ENCODE measurements at places on chromosomes 2 and 18.

DNA sequence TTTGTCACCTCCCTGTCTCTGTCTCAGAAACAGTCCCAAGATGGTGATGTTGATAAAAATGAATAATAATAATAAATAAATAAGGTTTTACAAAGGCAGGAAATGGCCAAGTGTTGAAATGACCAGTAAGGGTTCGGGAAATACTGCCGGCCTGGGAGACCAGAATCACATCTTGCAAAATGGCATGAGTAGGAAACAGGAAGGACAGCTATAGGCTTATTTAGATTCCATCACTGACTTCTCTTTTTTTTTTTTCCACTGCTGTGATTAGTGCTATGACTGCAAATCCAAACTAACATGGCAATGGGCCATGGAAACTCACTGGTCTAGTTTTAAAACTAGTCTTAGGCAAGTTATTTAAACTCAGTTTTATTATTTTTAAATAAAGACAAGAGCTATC, 60.6 kb downstream of the SCN1A start:
- DNase-seq = no peak

DNA sequence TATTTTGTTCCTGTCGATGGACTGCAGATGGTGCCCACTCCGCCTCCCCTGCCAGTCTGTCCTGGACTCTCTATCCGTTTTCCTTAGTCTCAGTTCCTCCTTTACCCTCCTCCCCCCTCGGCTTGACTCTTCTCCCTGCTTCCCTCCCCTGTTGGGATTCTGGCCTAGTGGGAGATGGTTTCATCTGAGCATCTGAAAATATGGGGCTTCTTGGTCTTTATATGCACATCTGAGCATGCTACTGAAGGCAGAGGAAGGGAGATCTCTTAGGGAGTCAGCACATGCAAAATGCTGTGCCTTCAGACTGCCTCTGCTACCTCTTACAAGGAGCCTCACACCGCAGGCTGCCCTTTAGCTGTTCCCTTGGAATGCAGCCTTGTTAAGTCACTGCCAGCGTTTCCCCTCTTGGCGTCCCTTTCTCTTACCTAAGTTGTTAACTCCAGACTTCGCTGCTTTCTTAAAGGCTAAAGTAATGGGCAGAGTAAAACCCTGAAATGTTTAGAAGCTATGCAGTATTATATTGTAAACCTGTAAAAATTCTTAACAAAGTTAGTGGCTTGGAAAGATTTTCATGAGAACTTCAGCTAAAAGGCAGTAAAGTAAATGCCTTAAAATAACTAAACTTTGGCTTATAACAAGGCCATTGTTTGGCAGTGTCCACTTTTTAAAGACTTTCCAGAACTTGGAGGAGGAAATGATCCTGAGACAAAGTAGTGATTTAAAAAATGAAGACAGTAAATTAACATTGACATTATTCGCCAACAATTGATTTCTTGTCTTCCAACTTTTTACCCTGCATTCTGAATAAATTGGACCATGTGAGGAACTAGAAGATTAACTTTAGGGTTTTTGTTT, 49.8 kb downstream of the LDLRAD4 start:
- DNase-seq = peak; percentile 64

DNA sequence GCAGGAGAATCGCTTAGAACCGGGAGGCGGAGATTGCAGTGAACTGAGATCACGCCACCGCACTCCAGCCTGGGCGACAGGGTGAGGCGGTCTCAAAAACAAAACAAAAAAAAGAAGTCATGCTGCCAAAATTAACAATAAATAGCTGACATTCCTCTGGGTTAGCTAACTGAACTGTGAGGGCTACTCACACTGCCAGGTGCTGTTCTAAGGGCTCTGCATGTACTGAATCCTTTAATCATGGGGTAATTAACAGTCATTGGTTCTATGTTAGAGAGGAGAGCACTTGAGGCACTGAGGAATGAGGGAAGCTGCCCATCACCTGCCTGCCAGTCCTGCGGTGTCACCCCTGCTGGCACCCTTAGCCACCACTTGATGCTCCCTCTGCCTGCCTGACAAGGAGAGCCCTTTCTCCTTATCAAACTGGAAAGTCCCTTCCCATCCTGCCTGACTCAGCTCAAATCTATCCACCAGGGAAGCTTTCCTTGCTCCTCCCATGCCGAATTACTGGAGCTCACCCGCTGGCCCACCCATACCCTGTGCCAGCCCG, 73.0 kb upstream of the RIOK3 start:
- DNase-seq = no peak

GRCh38 chr2:172423160-172423559, 4.2 kb upstream of the ITGA6 start:
- no peak for DNase-seq

DNA sequence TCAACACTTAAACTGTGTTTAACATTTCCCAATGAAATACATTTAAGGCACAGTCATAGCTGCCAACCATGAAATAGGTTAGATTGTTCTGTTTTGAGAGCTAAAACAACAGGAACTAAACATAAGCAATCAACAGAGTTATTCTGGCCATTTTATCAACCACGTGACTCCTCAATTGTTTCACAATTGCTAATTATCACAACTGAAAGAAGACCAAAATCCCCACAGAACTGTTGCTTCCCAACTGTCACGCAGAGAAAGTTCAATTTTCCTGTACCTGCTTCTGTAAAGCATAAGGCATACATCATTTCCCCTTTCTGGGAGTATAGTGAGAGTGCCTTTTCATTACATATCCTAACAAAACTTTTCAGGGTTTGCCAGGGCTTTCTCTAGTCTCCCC, 248.6 kb downstream of the EPHA4 start:
- DNase-seq = no peak

- no peak for DNase-seq
Measured at GRCh38 chr2:182625814-182626213, 90.2 kb upstream of the DNAJC10 start.

DNA sequence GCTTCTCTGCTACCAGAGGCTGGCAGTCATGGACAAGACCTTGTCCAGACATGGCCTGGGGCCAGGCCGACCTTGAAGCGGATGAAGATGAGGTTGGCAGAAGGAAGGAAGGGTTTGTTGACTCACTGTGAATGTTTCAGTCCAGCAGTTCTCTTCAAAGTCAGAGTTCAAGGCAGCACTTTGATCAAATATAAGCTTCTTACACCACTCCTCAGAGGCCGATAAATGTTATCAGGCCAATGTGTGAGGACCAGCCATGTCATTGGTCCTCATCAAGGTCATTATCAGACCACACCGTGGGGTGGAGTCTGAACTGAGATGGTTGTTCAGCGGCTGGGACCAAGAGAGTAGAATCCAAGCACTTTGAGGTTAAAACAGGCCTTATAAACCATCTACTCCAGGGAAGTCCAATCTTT, 35.5 kb downstream of the QPCT start:
- DNase-seq = no peak

DNA sequence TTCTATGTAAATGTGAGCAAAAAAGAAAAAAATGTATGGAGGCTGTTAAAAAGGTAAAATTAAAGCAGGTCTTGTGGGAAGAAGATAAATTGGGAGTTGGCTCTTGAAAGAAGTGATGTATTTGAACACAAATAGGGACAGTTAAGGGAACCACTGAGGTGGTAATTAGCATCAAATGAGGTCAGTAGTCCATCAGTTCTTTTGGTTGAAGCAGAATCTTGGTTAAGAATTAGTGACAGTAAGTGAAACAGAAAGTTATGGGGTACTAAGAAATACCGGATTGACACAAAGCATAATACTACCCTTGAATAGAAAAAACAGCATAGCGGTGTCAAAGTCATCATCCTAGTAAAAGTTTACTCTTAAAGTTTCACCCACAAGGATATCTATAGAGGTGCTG, 352.6 kb upstream of the VRK2 start:
- DNase-seq = no peak

- peak; percentile 5 for DNase-seq
Measured at GRCh38 chr2:204931562-204931961, 386.3 kb downstream of the PARD3B start.

GRCh38 chr2:235784788-235785187, 290.9 kb downstream of the AGAP1 start:
- DNase-seq = no peak

DNA sequence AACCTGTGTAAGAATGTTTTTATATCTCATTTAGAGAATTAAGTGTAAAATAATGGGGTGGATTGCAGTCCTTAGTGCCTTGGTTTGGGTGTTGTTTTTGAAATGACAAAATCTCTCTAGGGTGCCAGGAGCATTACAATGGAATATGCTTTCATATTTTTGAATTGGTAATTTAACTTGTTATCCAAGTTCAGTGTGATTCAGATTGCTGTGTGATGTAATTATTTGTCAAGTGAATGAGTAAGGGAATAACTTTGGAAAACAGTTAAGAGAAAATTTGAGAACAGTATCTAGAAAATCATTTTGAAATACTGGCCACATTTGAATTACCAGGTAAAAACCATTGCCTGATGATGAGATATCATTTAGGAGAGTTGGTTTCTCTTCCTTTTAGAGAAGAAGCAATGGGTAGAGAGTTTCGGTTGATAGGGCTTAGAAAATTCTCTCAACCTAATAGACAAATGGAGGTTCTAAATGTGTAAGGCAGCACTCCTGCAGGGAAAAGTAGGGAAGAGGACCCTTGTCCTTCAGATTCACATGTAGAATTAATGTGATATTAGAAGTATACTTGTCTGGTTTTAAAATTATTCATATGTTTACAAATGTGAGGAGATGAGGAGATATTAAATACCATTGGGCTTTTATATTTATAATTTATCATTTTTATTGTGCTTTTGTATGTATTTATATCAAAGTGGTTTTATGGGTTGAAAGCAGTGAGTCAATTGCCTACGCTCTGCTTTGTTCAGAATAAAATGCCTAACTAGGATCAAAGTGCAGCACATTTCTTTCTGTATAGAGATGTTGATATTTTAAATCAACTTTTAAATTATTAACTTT, 124.8 kb downstream of the PHLPP1 start:
- no peak for DNase-seq

GRCh38 chr18:2902327-2902726, 55.5 kb downstream of the EMILIN2 start:
- no peak for DNase-seq

DNA sequence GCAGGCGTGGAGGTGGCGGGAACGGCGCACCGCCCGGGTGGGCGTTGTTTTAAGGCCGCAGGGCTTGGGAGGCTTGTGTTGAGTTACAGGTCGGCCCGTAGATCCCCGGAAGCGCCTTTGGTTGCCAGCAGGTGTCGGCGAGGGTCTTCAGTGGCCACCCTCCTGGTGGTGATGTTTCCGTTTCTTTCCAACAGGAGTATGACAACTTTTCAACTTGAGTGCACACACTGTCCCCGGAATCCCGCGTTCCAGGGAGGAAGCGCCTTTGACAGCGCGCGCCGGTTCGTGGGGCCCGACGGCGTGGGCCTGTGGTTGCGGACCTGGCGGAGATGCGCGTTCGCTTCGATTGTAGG, 1.0 kb upstream of the HDAC4 start:
- no peak for DNase-seq

- DNase-seq = peak; percentile 98
Measured at GRCh38 chr2:47065771-47066380, 89.2 kb downstream of the STPG4 start.

DNA sequence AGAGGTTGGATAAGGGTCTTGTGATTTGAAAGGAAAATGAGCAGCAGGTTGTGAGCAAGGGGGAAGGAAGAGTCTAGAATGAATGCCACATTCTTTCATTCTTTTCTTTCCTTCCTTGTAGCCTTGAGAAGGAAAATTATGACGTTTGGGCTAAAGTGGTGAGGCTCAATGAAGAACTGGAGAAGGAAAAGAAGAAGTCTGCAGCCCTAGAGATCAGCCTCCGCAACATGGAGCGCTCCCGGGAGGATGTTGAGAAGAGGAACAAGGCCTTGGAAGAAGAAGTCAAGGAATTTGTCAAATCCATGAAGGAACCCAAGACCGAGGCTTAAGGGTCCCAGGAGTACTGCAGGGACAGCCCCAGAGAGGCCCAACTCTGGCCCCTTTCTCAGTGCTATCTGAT, 45.3 kb downstream of the BMP10 start:
- DNase-seq = no peak

DNA sequence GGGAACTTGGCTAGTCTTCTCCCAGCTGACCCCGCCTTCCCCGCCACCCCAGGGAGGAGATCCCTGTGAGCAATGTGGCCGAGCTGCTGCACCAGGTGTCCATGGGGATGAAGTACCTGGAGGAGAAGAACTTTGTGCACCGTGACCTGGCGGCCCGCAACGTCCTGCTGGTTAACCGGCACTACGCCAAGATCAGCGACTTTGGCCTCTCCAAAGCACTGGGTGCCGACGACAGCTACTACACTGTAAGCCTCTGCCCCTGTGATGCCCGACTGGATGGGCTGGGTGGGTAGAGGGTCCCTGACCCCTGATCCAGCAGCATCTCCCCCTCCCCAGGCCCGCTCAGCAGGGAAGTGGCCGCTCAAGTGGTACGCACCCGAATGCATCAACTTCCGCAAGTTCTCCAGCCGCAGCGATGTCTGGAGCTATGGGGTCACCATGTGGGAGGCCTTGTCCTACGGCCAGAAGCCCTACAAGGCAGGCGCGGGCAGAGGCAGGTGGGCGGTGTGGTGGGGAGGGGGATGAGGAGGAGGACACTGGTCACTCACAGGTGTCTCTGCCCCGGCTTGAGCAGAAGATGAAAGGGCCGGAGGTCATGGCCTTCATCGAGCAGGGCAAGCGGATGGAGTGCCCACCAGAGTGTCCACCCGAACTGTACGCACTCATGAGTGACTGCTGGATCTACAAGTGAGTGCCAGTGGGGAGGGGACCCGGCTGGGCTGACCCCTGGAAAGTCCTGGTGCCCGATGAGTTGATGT, 24.2 kb downstream of the ZAP70 start:
- DNase-seq = no peak

- peak; percentile 2 for DNase-seq
Measured at GRCh38 chr2:183250472-183250871, 126.2 kb downstream of the NUP35 start.

DNA sequence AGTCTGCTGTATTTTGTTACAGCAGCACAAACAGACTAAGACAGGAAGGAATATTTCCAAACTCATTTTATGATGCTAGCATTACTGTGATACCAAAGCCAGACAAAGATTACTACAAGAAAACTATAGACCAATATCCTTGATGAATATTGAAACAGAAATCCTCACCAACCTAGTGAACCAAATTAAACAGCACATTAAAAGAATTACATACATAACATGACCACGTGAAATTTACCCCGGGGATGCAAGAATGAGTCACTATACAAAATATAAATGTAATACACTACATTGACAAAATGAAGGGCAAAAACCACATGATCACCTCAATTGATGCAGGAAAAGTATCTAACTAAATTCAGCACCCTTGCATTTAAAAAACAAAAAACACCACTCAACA, 112.6 kb downstream of the CHN1 start:
- DNase-seq = no peak

- DNase-seq = no peak
Measured at GRCh38 chr2:75736276-75736675, 25.6 kb upstream of the GCFC2 start.

- no peak for DNase-seq
Measured at GRCh38 chr2:71129902-71130151, 202 bp downstream of the MCEE start.

- DNase-seq = no peak
Measured at GRCh38 chr2:150812664-150813367, 325.3 kb upstream of the RND3 start.
